ENCODE measurements at places on chromosomes 12 and 14.

DNA sequence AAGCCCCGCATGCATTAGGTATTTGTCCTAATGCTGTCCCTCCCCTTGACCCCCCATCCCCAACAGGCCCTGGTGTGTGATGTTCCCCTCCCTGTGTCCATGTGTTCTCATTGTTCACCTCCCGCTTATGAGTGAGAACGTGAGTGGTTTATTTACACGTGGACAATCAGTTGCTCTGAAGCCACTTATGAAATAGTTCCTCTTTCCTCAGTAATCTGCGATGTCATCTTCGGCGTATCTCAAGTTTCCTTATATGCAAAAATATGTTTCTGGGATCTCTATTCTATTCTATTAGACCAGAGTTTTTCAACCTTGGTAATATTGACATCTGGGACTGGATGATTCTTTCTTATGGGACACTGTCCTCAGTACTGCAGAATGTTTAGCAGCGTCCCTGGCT, 56.0 kb upstream of the DCD start:
- no peak for DNase-seq

- no peak for DNase-seq
Observed at GRCh38 chr12:67512061-67512460, 136.5 kb upstream of the DYRK2 start.

GRCh38 chr12:50066402-50066801, 9.0 kb downstream of the ASIC1 start:
- DNase-seq = no peak

DNA sequence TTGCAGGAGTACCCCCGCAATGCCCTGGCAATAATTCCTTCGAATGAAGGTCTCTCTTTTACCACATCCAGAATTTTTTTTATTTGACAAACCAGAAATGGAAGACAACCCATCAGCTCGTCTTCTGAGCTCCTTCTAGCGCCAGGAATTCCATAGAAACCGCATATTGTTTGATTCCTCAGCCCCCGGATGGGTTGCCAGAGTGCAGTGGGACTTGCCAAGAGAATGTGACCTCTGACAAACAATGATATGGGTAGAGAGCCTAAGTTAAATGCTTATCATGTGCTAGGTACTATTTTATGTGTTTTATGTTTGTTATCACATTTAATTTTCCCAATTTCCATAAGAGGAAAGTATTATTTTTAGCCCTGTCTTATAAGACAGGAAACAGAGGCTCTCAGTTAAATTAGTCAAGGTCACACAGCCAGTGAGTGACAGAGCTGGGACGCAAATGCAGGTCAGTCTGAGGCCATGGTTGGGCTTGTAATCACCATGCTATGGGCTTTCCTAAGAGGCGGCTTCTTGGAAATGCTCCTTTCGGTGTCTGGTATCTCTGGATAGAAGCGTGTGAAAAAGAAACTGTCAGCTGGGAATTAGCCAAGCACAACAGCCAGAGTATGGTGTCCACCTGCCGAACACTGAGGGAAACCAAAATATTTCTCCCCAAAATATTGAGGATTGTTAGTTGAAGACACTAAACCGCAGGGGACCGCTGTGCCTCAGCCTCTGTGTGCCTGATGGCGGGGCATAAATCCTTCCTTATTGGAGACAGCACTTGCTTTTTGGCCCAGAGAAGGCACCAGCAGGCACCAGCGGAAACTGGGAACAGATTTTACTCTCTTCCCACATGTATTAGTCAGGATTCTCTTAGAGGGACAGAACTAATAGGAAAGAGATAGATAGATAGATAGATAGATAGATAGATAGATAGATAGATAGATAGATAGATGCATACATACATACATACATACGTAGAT, 29.4 kb upstream of the ETFBKMT start:
- DNase-seq = no peak

DNA sequence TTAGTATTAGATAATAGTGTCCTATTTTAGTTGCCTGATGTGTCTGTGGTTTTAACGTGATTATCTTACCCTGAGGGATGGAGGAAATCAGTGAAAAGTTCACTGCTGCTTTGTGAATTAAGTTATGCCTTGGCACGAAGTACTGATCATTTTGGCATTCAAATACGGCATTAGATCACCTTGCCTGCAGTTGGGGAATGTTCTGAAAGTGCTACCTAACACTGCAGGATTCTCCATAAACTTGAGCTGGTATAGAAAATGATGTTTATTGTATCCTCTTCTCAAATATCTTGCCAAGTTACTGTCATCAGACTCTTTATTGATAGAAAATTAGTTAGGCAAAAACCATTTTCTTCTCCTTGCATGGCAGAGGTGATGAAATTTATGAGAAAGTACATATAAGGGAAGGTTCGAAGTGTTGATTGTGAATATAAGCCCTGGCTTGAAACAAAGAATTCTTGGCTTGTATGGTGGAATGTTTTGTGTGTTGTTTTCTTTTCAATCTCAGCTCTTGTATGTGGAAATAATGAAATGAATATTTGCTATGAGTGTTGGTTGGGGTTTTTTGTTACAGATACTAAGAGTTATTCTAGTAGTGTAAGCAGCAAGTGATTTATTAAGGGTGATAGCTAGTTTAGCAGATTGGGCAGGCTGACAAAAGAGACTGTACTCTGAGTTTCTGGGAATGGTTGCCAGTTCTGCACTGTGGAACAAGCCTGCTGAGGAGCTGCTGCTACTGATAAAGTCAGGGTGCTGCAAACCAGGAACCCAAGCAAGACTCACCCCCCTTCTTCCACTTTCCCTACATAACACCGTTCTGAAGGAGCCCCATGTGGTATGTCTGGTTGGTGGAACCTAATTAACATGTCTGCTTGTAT, 448.3 kb downstream of the PCNX1 start:
- DNase-seq = no peak

- no peak for DNase-seq
Observed at GRCh38 chr14:96195441-96196081, 9.1 kb upstream of the BDKRB2 start.

DNA sequence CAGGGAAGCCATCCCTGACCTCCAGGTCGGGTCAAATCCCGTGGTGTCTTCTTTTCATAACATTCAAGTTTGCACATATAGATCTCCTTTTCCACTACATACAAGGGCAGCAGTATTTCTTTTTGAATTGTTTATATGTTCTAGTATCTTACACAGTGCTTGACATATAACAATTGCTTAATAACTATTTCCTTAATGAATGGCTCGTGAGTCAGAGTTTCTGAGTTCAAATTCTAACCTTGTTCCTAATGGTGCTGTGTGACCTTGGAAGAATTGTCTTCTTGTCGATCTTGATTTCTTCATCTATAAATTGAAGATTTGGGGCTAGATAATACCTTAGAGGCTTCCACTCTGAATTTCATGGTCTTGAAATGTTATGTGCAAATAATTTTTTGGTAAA, 57.2 kb upstream of the PELI2 start:
- DNase-seq = no peak

- DNase-seq = no peak
Observed at GRCh38 chr14:58428118-58428683, 682 bp downstream of the KIAA0586 start.

DNA sequence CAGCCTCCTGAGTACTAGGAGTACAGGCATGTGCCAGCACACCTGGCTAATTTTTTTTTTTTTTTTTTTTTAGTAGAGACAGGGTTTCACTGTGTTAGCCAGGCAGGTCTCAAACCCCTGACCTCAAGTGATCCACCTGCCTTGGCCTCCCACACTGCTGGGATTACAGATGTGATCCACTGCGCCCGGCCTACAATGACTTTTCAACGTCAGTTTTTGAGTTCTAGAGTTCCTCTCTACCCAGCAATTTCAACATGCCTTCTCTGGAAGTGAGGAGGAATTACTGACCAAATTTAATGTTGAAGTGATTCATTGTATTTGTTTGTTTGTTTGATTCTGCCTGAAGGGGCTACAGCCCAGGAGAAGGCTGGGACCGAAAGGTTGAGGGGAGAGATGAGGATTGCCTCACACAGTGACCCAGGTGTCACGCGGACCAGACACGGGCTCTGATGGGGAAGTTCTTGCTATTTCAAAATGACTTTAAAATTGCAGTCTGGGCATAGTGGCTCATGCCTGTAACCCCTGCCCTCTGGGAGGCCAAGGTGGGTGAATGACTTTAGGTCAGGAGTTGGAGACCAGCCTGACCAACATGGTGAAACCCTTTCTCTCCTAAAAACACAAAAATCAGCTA, 8.6 kb upstream of the DENR start:
- no peak for DNase-seq

DNA sequence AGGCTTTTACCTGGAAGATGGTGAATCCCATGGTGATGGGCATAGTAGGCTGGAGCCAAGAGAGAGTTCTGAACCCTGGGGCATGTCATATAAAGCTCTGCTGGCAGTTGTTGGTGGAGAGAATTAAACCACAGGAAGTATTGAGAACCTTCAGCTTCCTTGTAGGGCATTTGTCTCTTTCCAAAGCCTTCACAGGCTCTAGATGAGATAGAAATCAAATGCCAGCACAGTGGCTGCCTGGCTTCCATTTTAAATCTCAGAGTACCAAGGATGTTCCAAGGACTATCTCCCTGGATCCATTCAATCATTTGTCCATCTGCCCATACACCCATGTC, 369.6 kb downstream of the DPF3 start:
- no peak for DNase-seq

Data from stimulated activated naive CD4-positive, alpha-beta T cell treated with Interleukin-2 at 50 U/mL for 16 hours (primary cell).